ENCODE measurements at places on chromosomes 2 and 18.

DNA sequence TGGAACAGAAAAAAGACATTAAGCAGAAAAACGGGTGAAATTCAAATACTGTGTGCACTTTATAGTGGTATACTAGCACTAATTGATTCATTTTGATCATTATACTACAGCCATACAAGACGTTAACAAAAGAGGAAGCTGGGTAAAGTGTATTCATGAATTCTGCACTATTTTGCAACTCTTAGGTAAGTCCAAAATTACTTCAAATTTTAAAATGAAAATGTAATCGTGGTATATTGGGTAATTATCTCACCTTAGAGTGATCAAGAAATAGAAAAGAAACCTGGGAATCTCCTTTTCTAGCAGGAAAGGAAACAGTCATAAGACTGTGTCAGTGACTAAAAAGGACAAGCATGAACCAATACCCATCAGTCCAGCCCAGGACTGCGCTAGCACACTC, 5.4 kb downstream of the TGFBRAP1 start:
- DNase-seq = no peak

DNA sequence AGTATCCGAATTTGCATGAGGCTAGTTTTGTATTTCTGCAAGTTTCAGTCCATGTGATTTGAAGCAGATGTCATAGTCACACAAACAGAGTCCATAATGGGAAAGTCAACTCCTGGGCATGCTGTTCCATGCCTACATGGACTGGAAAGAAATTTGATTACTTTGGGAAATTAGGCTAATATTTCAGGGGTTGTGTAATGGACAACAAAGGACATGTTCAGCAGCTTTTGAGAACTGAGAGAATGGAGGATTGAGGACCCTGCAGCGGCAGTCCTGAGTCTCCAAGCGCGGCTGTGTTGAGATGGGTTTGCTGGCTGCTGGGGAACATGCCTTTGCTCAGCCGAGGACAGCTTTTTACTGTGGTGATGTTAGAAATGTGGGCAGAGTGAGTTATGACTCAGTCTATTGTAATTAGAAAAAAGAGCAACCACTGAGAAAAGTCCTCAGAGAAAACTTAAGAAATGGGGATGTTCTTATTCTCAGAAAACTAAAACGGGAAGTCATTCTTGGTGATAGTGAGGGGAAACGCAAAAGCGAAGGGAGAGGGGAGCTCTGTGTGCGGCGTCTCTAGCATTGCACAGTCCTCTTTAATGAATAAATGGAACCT, 149.2 kb downstream of the FAM210A start:
- peak; percentile 61 for DNase-seq

- peak; percentile 73 for DNase-seq
Observed at GRCh38 chr2:181077128-181077709, 96.8 kb downstream of the UBE2E3 start.

DNA sequence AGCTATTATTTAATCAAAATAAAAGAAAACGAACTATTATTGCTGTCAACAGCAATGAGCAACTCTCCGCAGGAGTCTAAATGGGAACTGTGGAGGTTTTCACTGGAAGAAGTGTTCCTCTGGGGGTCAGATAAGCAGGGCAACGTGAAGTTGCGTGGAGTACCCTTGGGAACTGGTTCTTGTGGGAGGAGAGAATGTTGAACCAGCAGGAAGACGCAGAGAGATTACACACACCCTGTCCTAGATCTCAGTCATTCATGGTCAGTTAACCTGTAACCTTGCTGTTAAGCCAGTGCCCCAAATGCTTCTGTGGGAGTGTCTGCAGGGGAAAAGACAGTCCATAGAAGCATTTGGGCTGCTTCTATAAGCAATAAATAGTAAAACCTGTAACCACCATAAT, 20.4 kb upstream of the CABLES1 start:
- no peak for DNase-seq

- DNase-seq = no peak
Observed at GRCh38 chr2:151067658-151068369, 193.8 kb downstream of the RBM43 start.

GRCh38 chr2:181235683-181236459, 221.3 kb upstream of the ITGA4 start:
- no peak for DNase-seq

- no peak for DNase-seq
Observed at GRCh38 chr2:13508671-13509070, 791.9 kb downstream of the TRIB2 start.

Measured in CD4-positive, alpha-beta T cell treated with Interleukin-15 for 4 hours (primary cell).